GM23338 (cell line): ENCODE measurements at places on chromosomes 2 and 18.

GRCh38 chr18:46291149-46291548 lies 187.0 kb downstream of the HAUS1 start:
- H3K27me3 ChIP-seq = no peaks in the 10 kb centered on the region
- H3K4me3 ChIP-seq = no peak overlapping the region
- H3K36me3 ChIP-seq = no peaks in the 10 kb centered on the region
- peaks cover 17% of the 10 kb centered on the region for H3K4me1 ChIP-seq

GRCh38 chr2:193528458-193528857 lies 1333.7 kb upstream of the TMEFF2 start:
- no peaks in the 10 kb centered on the region for H3K27me3 ChIP-seq
- H3K27ac ChIP-seq = no peak overlapping the region
- DNase-seq = no peak
- no peaks in the 10 kb centered on the region for H3K36me3 ChIP-seq
- no peak overlapping the region for H3K4me3 ChIP-seq
- peaks cover 19% of the 10 kb centered on the region for H3K4me1 ChIP-seq

DNA sequence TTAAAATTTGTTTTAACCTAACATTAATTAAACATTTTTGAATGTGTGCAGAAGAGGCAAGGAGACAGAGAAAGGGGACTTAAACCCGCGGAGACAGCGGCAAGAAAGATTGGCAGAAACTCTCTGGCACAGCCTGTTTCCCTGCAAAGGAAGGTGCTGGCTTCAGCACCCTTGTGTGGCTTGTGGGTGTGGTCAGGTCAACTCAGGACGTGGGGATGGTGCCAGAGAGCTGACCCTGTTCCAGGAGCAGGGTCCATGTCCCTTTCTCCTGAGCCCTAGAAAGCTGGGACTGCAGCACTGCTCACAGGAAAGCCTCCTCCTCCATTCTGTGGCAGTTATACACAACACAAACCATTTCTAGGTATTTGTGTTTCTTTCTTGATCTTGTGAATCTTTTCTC lies 176.2 kb upstream of the ST6GAL2 start:
- H3K27me3 ChIP-seq = no peaks in the 10 kb centered on the region
- H3K27ac ChIP-seq = no peak overlapping the region
- no peak overlapping the region for H3K4me3 ChIP-seq
- no peaks in the 10 kb centered on the region for H3K36me3 ChIP-seq
- DNase-seq = peak; percentile 18

DNA sequence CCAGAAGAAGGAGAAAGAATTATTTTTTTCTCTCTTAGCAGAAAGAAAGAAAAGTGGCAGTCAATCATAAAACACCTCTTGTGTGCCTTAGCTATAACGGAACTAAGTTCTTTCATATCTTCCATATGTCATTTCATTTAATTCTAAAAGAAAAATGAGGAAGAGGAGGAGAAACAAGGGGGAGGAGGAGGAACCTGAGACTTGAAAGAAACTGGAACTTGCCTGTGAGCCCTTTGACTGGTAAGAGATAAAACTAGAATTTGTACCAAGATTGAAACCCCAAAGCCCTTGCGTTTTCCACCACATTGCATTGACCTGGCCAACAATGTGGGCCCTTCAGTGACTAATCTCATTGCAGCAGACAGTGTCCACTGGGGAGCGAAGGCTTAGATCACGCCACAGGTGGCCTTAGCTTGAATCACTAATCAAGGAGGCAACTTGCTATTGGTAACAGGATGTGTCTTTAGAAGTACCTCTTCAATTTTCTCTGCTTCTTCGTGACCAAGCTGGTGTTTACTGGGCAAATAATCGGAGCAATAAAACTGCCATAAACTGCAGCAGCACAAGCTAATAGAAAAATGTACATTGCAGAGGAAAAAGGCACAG lies 307.9 kb downstream of the CLIP4 start:
- no peaks in the 10 kb centered on the region for H3K27me3 ChIP-seq
- no peak overlapping the region for H3K4me3 ChIP-seq
- no peaks in the 10 kb centered on the region for H3K36me3 ChIP-seq
- H3K4me1 ChIP-seq = peaks cover 11% of the 10 kb centered on the region; the same call in 1 of the 2 replicates
- H3K27ac ChIP-seq = no peak overlapping the region

DNA sequence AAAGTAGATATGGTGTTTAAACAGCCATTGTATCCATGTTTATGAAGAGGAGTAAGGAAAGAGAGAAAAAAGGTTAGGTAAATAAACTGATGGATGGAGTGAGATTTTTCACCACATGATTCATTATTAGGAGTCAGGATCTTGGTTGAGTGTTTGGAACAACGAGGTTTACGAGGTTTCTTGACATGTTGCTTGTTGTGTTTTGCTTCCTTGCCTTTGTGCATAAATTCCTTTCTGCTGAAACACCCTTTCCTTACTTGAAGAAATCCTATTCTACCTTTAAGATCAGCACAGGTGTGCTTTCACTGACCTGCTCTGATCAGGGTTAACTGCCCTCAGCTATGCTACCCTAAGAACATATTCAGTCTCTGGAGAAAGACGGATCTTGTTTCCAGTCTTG lies 66.6 kb downstream of the EFEMP1 start:
- no peak for DNase-seq
- no peak overlapping the region for H3K27ac ChIP-seq
- no peak overlapping the region for H3K4me3 ChIP-seq
- no peaks in the 10 kb centered on the region for H3K27me3 ChIP-seq

GRCh38 chr18:31267823-31268481 lies 50.0 kb upstream of the DSG1 start:
- H3K27ac ChIP-seq = no peak overlapping the region
- no peaks in the 10 kb centered on the region for H3K36me3 ChIP-seq

DNA sequence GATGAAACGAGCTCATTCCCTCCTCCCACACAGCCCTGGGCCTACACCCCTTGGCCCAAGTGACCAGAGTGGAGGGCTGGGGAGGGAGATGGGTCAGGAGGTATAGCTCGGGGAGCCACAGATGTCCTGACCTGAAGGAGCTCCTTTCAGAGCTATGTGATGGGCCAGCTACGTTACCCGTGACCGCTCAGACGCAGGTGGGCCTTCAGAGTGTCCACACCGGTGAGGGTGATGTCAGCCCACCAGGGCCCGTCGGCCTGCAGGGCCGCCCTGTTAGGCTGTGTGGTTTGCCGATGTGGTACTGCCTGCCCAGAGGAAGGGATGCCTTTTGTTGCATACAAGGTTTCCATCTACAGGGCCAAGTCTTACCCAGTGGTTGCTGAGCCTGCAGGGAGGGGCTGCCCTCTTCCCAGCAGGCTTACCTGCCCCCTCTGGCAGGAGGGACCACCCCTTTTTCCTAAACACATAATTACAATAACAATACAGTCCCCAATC lies 41.8 kb upstream of the FOSL2 start:
- no peaks in the 10 kb centered on the region for H3K27me3 ChIP-seq
- H3K4me3 ChIP-seq = no peak overlapping the region

DNA sequence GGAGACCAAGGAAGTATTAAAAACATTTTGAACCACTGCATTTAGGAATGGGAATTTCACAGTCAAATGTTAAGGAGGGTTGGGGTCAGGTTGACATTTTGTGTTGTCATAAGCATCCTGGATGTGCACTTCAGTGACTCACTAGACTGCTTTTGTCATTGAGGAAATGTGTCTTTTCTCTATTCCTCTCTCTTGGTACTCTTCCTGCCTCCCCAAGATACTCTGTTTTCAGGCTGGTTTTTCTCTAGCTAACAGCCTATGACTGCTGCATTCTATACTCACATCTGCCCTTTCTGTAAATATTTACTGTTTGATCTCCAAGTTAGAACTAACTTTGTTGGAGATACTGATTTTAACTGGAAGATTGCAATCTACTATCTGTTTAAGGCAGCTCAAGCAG lies 23.4 kb downstream of the XRCC5 start:
- no peak overlapping the region for H3K4me3 ChIP-seq
- H3K4me1 ChIP-seq = no peaks in the 10 kb centered on the region
- no peak overlapping the region for H3K27ac ChIP-seq
- H3K36me3 ChIP-seq = peaks cover 92% of the 10 kb centered on the region

GRCh38 chr2:109563980-109564550 lies 49.7 kb downstream of the SEPTIN10 start:
- no peaks in the 10 kb centered on the region for H3K27me3 ChIP-seq
- 0 out of 2 replicates have a peak, but pooled peaks cover 4% of the 10 kb centered on the region for H3K36me3 ChIP-seq
- no peaks in the 10 kb centered on the region for H3K4me1 ChIP-seq
- DNase-seq = no peak

DNA sequence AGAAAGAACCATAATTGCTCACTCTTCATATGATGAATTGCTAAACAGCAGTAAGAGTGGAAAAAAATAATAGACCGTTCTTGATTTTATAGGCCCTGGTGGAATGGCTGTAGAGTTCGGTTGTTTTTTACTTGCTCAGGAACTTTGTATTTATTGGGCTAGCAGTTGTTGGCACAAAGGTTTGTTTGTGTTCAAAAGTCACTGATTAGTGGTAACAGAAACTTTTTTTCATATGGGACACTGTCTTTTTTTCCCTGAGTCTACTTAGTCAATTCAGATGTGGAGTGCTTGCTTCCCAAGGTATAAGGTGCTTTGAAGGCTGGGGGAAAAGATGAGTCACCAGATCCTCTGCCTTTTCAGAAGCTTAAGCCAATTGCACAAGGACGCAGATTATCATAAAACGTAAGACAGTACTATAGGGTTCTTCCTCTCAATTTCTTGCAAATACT lies 25.8 kb downstream of the PHLPP1 start:
- peaks cover 79% of the 10 kb centered on the region for H3K4me1 ChIP-seq
- H3K36me3 ChIP-seq = no peaks in the 10 kb centered on the region
- H3K27ac ChIP-seq = peak overlapping the region; percentile 43
- DNase-seq = peak; percentile 66

- H3K36me3 ChIP-seq = no peaks in the 10 kb centered on the region
- no peak overlapping the region for H3K27ac ChIP-seq
- H3K4me3 ChIP-seq = no peak overlapping the region
- peaks cover 32% of the 10 kb centered on the region for H3K27me3 ChIP-seq
- DNase-seq = no peak
Measured at GRCh38 chr2:240571314-240571973, 3.2 kb downstream of the RNPEPL1 start.

DNA sequence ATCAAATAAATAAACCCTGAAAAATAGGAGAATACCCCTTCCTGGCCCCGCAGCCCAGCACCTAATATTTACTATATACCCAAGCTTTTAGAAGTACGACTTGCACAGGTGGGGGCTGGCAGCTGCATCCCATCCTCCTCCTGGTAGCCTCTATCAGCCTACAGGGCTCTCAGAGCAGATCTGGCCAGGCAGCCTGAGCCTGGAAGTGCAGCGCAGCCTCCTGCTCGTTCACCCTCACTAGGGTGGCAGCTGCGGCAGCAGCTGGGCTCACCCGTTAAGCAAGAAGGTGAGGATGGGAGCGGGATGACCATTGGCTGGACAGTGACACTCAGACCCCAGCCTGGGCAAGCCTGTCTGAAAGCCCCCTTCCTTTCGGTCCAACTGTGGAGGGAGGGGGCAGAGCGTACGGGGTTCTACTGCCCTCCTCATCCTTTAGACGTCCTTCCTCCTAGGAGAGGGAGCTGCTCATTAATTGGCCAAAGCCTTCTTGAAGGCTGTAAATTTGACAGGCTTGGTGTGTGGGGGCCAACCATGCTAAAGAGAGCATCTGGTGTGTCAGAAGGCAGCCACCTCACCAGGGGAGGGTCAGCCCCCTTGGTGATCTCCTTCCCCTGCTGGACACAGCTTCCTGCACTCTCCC lies 23.3 kb downstream of the MPHOSPH10 start:
- no peak overlapping the region for H3K4me3 ChIP-seq
- H3K4me1 ChIP-seq = peaks cover 6% of the 10 kb centered on the region
- no peak overlapping the region for H3K27ac ChIP-seq
- DNase-seq = no peak
- H3K36me3 ChIP-seq = peaks cover 11% of the 10 kb centered on the region; the same call in 1 of the 2 replicates
- H3K27me3 ChIP-seq = no peaks in the 10 kb centered on the region

GRCh38 chr2:124584615-124585014 lies 559.5 kb downstream of the CNTNAP5 start:
- peaks cover 18% of the 10 kb centered on the region for H3K4me1 ChIP-seq
- no peak for DNase-seq
- H3K27me3 ChIP-seq = no peaks in the 10 kb centered on the region
- no peaks in the 10 kb centered on the region for H3K36me3 ChIP-seq

GRCh38 chr2:165470361-165470760 lies 863 bp downstream of the CSRNP3 start:
- no peaks in the 10 kb centered on the region for H3K36me3 ChIP-seq
- H3K27me3 ChIP-seq = no peaks in the 10 kb centered on the region
- no peak overlapping the region for H3K27ac ChIP-seq
- no peak for DNase-seq
- H3K4me3 ChIP-seq = peak overlapping the region; percentile 52

DNA sequence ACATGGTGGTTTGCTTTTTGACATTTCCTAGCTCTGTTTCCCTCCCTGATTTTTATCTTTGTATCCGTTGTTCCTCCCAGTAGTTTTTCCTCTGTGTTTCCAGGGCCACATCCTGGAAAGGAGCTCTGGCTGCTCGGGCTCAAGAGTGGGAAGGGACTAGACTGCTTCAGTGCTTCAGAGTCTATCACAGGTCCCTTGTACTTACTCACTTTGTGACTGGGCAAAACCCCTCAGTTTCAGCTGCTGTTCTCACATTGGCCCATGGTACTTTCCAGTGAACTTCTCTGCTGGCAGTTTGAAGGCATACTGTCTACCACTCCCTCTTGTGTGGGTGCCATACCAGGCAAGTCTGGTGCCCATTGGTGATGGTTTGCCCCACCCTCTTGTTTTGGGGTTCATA lies 7.5 kb upstream of the STAMBP start:
- no peaks in the 10 kb centered on the region for H3K27me3 ChIP-seq
- peaks cover 10% of the 10 kb centered on the region; the same call in 1 of the 2 replicates for H3K4me1 ChIP-seq
- no peak overlapping the region for H3K27ac ChIP-seq
- DNase-seq = no peak

DNA sequence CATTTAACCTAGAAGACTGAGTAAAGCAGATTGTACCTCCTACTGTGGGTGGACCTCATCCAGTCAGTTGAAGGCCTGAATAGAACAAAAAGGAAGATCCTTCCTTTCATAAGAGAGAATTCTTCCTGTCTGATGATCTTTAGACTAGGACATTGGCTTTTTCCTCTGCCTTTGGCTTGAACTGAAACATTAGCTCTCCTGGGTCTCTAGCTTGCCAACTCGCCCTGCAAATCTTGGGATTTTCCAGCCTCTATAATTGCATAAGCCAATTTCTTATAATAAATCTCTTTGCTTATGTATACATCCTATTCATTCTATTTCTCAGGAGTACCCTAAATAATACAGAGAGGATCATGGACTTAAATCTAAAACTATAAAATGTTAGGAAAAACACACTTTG lies 6.2 kb upstream of the KDSR start:
- no peak for DNase-seq
- H3K4me1 ChIP-seq = no peaks in the 10 kb centered on the region
- H3K4me3 ChIP-seq = no peak overlapping the region
- H3K27ac ChIP-seq = no peak overlapping the region
